ENCODE measurements at places on chromosomes 7 and 10.

GRCh38 chr10:126705951-126706565 lies 35.6 kb upstream of the C10orf90 start:
- DNase-seq = no peak

DNA sequence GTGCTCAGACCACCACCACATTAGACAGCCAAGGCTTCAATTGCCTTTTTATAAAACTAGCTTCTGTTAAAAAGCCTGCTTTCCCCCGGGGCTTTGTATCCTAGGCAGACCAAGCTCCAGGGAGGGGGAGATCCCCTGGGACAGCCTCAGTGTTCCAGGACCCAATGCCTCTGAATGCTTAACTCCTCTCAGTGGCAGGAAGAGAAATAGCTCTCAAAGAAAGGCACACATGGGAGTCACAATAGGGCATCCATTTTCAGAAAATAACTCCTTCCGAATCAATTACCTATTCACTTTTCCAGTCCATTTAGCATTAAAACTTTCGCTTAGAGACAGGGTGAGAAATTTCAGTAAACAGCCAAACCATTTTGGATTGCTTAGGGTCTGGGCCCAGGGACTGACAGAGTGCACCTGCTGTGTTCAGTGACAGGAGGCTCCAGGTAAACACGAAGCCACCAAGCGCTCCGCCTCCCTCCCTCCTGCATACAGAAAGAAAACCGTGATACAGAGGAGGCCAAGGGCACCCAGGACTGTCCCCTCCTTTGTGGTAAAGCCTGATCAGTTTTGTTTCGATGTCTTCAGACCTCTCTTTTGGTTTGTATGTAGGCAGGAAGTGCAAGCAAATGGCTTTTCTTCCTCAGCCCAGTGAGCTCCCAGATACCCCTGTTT lies 599.7 kb downstream of the KCNMA1 start:
- no peak for DNase-seq

DNA sequence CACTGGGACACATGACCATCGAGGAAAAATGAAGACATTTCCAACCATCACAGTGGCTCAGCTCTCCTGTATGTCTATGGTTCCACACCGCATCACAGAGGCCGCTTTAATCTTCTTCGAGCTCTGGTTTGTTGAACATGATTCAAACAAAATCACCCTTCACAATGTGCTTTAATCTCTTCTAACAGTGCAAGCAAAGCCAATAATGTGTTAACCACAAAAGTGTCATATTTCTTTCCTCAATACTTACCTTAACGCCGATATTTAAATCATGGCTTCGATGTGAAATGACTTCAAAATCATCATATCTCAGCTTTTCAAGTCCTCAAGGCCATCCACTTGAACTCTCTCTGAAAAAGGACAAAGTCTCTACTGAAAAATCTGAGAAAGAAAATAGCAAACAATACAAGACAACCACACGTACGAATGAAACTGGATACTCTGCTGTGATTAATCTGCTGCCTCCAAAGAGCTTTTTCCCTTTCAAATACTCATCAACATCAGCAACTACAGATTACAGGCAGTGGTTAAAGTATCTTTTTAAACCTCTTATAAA lies 23.0 kb upstream of the SVIL start:
- DNase-seq = no peak

- DNase-seq = no peak
Observed at GRCh38 chr7:65971021-65971420, 11.0 kb downstream of the GUSB start.

- no peak for DNase-seq
Observed at GRCh38 chr10:10960534-10960933, 57.1 kb upstream of the CELF2 start.

DNA sequence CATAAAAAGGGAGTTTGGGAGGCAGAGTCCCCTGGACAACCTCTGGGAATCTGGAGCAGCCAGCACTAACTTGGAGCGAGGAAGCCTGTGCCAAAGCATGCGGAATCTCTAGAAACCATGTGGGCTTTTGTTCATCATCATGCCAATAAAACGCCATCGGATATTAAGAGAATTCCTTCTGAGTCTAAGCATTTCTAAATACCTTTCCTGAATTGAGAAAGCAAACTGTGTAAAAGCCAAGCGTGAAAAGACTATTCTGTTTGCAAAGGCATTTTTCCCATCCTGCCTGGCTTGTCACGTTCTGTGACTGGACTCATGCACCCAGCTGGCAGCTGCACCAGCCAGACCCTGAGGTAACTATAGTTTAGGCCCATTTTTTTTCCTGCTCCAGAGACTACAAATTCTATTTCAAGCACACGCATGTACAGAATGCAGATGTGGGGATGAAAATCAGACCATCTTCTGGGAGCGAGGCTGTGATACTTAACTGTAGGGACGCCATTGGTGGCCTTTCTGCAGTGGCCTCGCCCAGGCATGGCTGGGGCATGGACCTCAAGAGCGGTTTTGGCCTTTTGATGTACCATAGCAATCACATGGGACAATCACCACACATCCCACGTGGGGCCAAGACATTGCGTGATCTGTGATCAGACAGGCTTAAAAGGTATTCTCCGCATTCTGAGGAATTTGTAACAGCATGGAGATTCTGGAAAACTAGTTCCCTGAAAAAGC lies 218.9 kb downstream of the KIAA1217 start:
- DNase-seq = no peak

DNA sequence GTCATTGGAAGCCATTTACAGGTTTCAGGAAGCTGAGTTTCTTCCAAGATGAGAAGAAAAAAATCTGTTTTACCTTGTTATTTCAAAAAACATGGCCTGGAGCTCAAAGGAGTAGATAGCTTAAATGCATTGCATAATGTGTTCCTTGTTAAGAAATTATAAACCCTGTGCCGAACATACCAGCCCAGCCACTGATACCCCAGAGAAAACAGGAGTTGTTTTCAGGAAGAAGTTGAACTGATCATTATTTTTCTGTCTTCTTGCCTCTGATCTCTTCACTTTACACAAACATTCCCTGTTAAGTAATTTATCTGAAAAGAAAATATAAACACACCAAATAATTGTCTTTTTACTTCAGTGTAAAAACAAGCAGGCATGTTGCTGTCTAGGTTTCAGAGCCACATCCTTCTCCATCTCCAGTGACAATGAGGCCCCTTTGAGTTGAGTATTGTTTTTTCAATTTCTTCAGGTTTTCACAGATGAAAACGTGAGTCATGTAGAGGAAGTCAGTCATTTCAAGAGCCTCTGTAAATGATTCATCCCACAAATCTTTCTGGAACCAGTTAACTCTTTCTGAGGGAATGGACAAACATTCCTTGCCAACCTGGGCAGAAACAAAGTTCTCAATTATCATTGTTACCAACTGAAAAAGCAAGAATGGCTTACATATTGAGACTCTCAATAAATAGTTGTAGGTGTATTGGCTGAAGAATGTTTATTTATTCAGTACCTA lies 244.2 kb downstream of the IPMK start:
- DNase-seq = peak; percentile 60

DNA sequence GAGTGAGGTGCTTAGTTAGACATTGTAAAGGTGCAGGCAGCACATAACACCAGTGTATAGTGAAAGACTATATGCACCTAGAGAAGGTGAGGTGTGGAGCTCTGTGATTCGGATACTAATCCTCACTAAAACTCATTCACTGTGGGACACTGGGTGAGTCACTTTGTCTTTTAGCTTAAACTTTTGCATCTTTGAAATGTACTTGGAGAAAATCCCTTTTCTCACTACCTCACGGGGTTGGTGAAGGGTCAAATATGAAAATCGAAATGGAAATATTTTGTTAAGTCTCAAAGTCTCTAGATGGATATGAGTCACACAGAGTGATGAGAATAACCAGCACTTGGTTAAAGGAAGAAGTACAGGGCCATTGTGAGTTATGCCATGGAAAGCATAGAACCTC lies 38.0 kb downstream of the MDFIC start:
- peak; percentile 82 for DNase-seq

GRCh38 chr10:76316234-76316633 lies 884.8 kb downstream of the LRMDA start:
- DNase-seq = no peak

DNA sequence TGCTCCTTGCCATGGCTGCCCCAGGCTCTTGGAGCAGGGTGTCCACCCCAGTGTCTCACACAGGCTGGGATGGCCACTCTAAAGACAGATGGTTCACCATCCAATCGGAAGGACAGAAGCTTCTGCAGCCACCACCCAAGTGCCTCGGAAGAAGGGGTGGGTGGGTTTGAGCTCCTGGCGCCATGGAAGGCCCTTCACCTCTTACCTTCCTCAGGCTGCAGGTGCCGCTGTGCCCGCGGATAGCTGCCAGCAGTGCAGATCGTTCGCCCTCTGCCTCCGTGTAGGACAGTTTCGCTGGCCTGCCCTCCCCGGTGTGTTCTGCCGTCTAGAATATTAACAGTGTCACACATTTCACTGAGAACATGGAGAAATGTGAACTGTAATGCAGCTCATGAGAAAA lies 243.6 kb upstream of the GRB10 start:
- DNase-seq = no peak

- DNase-seq = peak; percentile 2
Observed at GRCh38 chr7:88399696-88400240, 93.1 kb upstream of the STEAP4 start.

DNA sequence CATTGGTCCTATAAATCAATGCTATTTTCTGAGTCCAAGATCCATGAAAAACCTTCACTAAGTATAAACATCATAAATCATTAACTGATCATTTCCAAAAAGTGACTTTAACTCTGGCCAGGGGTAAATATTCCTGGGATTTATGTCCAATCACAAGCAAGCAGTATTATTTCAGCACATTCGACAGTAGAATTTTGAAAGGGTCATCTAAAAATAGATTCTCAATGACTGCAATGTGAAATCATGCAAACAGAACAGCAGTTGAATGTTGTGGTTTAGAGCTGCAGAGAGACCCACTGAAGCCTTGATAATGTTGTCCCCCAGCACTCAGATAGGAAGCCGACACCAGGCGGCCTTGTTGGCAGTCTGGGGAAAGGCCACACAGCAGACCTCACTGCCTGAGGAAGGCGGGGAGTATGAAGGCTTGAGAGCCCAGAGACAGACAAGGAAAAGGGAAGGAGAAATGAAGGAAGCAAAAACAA lies 38.1 kb downstream of the FAM107B start:
- DNase-seq = peak; percentile 19

DNA sequence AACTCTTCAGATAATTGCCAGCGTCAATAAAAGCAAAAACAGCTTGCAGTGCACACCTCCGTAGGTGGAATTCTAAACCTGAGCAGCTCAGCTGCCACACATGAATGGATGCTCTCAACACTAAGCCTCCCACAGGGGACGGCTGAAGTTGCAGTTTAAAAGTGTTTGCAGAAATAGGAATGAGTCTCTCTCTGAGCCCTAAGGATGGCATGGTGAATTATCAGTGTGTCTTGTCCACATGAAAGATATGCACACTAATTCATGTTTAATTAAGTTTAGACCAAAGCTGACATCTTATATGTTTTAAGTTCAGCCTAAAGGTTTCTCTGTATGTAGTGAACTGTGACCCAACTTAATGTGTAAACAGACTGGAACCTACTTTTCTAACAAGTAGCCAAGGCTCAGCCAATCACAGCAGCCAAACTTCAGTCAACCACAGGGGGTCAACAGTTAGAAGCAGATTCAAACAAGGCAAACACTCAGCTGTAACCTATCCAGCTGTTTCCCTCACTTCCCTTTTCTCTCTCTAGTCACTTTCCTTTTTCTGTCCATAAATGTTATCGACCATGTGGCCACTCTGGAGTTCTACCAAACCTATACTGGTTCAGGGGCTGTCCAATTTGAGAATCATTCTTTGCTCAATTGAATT lies 38.1 kb downstream of the CTTNBP2 start:
- no peak for DNase-seq

- no peak for DNase-seq
Observed at GRCh38 chr7:131110297-131111080, 217.2 kb upstream of the MKLN1 start.

GRCh38 chr7:8536431-8536830 lies 103.0 kb downstream of the NXPH1 start:
- no peak for DNase-seq

DNA sequence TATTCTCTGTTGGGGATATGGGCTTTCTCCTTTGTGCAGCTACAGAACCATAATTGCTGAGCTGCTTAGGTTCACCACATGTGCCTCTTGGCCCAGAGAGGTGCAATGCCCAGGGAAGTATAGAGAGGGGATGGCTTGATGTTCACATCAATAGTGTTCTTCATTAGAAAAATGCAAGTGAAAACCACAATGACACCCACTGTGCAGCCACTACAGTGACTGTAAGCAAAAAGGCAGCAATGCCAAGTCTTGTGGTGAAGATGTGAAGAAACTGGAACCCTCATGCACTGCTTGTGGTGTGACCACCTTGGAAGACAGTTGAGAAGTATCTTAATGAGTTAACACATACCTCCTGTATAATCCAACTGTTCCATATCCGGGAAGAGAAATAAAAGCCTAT lies 318.9 kb upstream of the ZMIZ1 start:
- no peak for DNase-seq

DNA sequence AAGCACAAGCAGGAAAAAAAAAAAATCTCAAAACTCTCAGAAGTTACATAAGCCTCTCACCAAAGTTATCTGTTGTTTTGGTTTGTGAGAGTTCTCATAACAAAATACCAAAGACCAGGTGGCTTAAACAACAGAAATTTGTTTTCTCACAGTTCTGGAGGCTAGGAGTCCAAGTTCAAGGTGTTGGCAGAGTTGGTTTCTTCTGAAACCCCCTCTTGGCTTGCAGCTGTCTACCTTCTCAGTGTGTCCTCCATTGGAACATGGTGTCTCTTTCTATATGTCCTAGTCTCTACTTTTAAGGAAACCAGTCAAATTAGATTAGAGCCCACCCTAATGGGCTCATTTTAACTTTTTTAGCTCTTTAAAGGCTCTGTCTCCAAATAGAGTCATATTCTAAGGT lies 44.9 kb downstream of the TNKS2 start:
- no peak for DNase-seq

GRCh38 chr7:54967377-54967776 lies 51.4 kb upstream of the EGFR start:
- DNase-seq = no peak

DNA sequence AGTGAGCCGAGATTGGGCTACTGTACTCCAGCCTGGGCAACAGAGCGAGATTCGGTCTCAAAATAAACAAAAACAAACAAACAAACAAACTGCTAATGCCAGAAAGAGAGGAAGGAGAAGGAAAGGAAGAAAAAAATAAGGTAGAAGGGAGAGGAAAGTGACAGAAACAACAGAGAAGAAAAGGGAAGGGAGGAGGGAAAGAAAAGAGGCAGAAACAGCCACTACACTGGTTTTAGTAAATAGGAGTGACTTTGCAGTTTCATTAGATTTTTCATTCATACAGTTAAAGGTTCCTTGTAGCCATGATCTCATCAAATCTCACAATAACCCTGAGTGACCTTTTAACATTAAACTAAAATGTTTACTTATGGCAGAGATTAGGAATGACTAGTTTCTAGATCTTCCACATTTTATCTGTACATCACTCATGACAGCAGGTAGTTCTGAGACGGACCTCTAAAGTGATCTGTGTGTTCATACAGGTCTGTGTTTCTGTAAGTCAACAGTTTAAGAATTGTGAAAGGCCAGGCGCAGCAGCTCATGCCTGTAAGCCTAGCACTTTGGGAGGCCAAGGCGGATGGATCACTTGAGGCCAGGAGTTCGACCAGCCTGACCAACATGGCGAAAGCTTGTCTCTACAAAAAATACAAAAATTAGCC lies 191.3 kb upstream of the KLF14 start:
- DNase-seq = no peak
